Umbilical cord (tissue), 2 donors: ENCODE measurements at places on chromosomes 4 and X. TPM values are rescaled to one million over a fixed set of nuclear protein-coding genes. Genes with fewer than 3 reads are reported as not detected.

DNA sequence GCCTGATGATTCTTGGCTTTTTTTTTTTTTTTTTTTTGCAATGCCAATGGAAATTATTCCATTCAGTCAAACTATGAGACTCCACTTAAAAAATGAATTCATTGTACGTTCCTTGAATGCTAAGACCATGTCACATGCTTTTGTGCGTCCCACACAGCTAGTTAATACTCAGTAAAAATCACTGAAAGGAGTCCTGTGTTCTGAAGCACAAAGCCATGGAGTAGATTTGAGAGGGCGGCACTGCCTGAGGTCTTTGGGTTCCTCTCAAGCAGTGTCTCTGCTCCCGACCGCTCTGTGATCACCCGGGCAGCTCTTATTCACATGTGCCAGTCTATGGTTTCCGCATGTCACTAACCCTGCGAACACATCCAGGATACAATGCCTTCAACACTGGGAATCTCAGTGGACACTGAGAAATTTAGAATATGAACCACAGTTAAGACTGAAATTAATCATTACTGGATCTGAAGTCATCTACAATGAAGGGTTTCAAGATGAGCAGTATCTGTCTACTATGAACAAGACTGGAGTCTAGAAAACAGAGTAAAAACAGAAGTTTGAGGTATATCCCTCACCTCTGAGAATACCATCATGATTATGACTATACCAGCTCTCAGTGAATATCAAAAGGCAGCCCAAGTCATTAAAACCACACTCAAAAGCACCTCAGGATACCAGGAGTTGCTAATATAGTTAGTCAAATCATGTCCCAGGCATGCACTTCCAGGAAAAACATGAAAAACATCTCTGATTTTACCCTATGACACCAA, 193.0 kb downstream of the MGST2 start:
- no peak for DNase-seq

Gene XAGE1A
- not detected for total RNA-seq

- DNase-seq = no peak
These were observed 50.7 kb downstream of the C4orf33 start for GRCh38 chr4:129146639-129147038.

GRCh38 chr4:71857713-71858451, 74.0 kb upstream of the GC start:
- DNase-seq = peak; percentile 15

- no peak for DNase-seq
These were observed 30.5 kb upstream of the SPP1 start for GRCh38 chr4:87944967-87945366.

- no peak for DNase-seq
These were observed 243.1 kb upstream of the PSAPL1 start for GRCh38 chr4:7677799-7678301.

GRCh38 chrX:1417921-1418771, 26.2 kb upstream of the SLC25A6 start:
- no peak for DNase-seq

- no peak for DNase-seq
These were observed 65.8 kb upstream of the SLC4A4 start for GRCh38 chr4:71272976-71273375.

Gene TXK
- total RNA-seq = 0.48 TPM

Gene NPY5R
- total RNA-seq = 5.8 TPM

Gene DSPP
- total RNA-seq = 3.4 TPM

DNA sequence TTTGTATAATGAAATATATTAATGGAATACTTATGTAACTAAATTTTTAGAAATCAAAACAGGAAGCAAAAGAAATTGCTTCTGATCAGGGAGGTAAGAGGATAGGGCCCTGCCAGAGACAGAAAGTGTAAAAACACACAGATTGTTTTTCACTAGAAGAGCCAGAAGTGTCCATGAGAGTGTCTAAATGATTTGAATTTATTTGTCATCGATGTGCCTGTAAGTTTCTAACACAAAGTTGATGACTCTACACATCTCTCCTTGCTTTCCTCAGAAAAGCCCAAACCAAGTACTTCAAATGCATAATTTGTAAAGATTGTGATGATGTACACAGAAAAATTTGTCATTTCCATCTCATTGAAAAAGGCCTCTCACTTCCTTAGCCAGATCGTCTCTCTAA, 80.6 kb downstream of the TMEM156 start:
- DNase-seq = no peak

DNA sequence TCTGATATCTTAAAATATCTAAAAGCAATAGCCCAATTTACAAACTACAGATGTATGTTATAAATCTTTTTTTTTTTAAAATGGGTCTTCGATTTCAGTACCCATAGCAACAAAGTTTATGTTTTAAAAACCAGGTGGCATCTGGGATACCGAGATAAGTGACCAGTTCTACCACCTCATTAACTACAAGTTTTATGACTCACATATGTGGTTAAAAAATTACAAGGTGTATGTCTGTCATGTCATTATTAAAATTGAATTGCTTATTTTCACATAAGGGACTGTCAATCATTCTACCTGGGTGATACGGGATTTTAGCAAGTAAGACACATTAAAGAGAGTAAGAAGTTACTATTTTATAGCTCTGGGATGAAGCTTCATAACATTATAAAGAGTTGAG, 192.0 kb upstream of the ETNPPL start:
- no peak for DNase-seq
